Lower lobe of right lung (tissue), 2 donors: ENCODE measurements at places on chromosomes 3 and 15. TPM values are rescaled to one million over a fixed set of nuclear protein-coding genes. Genes with fewer than 3 reads are reported as not detected.

GRCh38 chr3:45865563-45865962 lies 20.8 kb upstream of the CCR9 start:
- H3K27ac ChIP-seq = no peak overlapping the region
- no peaks in the 10 kb centered on the region for H3K36me3 ChIP-seq
- H3K4me1 ChIP-seq = no peaks in the 10 kb centered on the region
- no peak overlapping the region for H3K4me3 ChIP-seq
- no peak for DNase-seq
- no peaks in the 10 kb centered on the region for H3K27me3 ChIP-seq

DNA sequence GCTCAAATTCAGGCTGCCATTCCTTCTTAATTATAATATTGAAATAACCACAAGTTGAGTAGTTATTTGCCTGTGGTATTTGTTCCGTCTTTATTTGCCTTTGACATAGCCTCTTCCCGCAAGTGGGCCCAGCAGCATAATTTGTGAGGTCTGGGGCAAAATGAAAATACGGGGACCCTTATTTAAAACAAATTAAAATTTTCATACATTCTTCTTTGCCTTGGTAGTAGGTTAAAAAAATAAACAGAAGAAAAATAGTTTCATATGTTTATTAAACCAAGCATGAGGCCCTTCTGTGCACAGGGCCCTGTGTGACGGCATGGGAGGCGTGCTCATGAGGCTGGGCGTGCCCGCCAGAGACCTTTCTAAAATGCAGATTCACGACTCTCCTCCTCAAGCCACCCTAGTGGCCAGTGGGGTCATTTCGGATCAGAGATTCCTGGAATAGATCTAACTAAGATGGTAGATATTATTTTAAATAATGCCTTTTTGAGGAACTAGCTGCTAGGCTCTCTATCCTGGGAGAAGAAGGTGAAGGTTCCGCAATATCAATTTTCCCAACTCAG lies 35.4 kb downstream of the MASP1 start:
- H3K36me3 ChIP-seq = no peaks in the 10 kb centered on the region
- no peak overlapping the region for H3K4me3 ChIP-seq
- H3K4me1 ChIP-seq = no peaks in the 10 kb centered on the region
- no peak for DNase-seq
- no peak overlapping the region for H3K27ac ChIP-seq
- no peaks in the 10 kb centered on the region for H3K27me3 ChIP-seq

DNA sequence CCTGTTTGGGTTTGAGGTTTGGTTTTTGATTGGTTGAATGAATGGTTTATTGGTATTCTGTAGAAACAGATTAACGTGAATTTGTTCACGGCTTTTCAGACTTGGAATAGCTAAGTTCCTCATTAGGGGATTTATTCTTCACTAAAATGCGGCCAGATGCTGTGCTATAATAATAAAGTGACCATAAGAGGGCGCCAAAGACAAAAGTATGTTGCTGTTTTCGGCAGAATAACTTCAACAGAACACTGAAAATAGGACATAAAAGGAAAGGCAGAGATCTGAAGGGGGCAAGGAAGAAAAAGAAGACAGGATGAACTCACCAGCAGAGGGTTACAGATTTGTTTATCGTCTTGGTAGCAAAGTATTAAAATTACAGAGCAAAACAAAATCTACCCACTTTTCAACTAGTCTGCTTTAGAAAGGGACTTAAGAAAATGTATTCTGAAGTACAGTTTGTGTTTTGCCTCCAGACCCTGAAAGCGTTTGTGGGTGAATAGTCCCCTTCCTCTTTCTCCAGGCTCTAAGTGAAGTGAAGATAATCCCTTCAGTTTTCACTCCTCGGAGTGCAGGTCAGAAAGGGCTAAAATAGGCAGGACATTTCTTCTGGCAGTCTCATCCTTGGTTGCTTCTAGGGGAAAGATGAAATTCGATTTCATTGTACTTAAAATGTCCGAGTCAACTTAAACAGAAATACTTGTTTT lies 147.6 kb downstream of the IL20RB start:
- peaks cover 6% of the 10 kb centered on the region for H3K4me1 ChIP-seq
- DNase-seq = no peak
- H3K27ac ChIP-seq = no peak overlapping the region
- no peaks in the 10 kb centered on the region for H3K36me3 ChIP-seq

GRCh38 chr15:90915216-90915807 lies 12.2 kb downstream of the MAN2A2 start:
- H3K27ac ChIP-seq = peak overlapping the region; percentile 58
- no peaks in the 10 kb centered on the region for H3K27me3 ChIP-seq
- no peak overlapping the region for H3K4me3 ChIP-seq

DNA sequence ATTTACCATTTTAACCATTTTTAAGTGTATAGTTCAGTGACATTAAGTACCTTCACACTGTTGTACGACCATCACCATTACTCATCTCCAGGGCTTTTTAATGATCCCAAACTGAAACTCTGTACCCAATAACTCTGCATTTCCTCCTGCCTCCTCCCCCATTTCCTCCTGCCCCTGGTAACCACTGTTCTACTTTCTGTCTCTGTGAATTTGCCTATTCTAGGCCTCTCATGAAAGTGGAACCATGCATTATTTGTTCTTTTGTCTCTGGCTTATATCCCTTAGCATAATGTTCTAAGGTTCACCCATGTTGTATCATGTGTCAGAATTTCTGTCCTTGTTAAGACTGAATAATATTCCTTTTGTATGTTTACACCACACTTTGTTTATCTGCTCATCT lies 154.2 kb downstream of the MECOM start:
- peaks cover 10% of the 10 kb centered on the region for H3K4me1 ChIP-seq

P3H2 gene
- 61.9 TPM for total RNA-seq

FETUB gene
- total RNA-seq = not detected
